ENCODE measurements at places on chromosomes 6 and 20. TPM values are rescaled to one million over a fixed set of nuclear protein-coding genes. Genes with fewer than 3 reads are reported as not detected.

Gene KCNK5
- total RNA-seq: under 0.01 TPM

Gene MAPK13
- total RNA-seq: 2.3 TPM

DNA sequence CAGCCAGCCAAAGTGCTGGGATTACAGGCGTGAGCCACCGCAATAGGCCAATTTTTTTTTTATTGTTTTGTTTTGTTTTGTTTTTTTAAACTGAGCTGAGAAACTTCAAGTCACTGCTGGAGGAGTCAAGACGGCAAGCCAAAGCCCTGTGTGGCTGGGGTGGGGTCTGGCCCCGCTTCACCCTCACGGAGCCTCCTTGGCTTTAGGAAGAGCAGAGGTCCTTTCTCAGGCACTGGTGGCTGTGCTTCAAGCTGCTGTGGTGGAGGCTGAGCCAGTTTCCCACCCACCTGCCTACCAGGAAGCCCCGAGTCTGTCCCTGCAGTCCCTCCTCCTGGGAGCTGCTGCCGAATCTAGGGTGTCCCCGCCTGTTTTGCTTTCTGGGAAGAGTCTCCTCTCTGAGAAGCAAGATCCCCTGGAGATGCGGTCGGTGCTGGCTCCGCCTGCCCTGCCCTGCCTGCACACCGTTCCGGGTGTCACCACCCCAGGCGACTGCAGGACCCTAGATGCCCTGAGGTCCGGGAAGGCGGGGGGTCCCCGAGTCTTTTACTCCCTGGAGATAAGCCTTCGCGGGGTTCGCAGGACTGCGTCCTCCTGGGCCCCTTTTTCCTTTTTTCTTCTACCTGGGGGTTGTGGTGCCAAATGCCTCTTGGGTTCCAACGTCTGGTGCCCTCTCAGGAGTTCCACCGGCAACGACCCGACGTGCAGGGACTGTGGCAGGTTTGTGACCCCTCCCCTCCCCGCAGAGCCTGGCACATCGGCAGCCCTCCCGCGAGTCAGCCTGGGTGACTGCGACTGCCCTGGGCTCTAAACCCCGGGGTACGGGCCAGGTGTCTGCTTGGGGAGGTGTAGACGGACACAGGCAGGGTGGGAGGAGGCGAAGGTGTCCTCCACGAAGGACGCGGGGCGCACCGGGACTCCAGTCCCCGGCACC lies 100.7 kb downstream of the TAF4 start:
- no peak for DNase-seq

- DNase-seq: peak; percentile 27
Observed at GRCh38 chr6:79520534-79520933, 16.7 kb downstream of the LCA5 start.

- peak; percentile 98 for DNase-seq
Observed at GRCh38 chr6:75098709-75099108, 107.1 kb downstream of the COL12A1 start.

DNA sequence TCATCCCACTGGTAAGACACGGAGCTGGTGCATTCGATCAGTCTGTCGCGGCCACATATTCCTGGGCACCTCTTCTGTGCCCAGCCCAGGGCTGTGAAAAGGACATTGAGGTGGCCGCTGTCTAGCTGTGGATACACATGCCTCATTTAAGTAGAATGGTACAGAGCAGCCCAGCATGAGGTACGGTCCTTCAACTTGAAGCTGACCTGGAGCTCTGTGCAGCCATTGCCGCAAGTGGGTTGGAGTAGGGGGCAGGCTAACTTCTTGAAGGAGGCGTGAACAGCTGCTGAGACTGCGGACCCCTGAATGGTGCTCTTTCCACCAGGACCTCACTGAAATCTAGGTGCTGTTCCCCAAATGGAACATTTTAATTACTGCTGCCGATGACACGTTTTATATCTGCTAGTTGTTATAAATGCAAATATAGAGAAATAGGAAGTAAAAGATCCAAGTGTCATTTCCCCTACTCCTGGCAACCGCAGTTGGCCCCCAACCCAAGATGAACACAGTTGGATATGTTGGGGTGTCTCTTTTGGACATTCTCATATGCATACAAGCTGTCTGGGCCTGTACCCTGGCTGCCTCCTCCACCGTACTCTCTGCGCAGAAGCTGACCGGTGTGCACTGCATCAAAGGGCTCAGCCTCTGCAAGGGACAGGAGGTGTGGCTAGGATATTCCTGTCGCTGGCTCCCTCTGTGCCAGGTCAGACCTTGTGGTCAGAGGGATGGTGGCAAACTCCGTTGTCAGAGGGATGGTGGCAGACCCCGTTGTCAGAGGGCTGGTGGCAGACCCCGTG lies 86.1 kb downstream of the CDC5L start:
- no peak for DNase-seq
